GM13976 (cell line): ENCODE measurements at places on chromosomes 12 and 14.
A peak's percentile ranks its signal among the peaks of the same experiment; 100 is the strongest.

GRCh38 chr12:14284184-14284722 is 81.2 kb upstream of the ATF7IP start:
- peak; percentile 61 for DNase-seq

DNA sequence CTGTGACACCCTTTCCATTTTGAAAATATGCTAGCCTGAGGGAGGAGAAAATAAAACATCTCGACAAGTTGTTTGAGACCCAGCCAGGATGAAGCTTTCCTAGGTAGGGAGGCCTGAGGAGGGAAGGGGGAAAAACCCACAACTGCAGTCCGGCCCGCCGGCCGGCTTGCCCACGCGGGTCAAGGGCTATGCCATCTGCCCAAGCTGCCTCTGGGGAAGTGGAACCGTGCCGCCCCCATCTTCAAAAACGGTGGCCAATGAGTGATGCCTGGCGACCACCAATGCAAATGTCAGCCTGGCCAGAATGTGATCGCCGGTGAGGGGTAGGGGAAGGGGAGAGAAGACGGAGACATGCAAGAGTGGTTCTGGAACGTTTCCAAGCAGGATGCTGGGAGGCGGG is 263.5 kb upstream of the ALG10B start:
- no peak for DNase-seq

DNA sequence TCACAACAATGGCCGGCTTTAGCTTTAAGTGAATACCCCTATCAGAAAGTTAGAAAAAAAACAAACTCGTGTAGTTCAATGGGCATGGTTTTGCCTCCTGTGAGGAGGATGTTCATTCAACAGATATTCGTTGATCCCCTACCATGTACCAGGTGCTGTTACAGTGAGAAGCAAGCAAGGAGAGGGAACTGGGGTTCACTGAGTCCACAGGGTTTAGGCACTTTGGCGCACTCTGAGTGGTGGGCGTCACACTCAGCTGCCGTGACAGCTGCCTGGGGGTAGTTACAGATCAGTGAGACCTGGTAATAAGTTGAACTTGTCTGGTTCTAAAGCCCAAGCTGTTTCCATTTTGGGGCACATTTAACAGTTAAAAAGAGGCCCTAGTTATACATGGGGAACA is 74.2 kb downstream of the PAPOLA start:
- no peak for DNase-seq

GRCh38 chr12:102916252-102917025 is 605 bp downstream of the PAH start:
- DNase-seq: no peak

DNA sequence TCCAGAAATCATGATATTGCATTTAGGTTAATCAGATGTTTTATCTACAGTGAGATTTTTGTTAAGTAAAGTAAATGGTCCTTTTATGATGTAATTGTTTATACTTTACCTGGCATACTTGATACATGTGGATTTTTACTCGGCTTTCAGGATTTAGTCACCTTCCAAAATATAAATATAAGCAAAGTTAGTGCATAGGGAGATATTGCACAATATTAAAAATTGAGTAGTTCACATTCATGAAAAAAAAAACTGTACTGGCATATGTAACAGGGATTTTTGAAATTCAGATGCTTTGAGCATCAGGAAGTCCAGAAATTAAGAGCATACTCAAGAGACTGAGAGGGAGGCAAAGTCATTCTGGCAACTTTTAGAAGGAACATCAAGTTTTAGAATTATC is 173.5 kb downstream of the PLCZ1 start:
- no peak for DNase-seq

DNA sequence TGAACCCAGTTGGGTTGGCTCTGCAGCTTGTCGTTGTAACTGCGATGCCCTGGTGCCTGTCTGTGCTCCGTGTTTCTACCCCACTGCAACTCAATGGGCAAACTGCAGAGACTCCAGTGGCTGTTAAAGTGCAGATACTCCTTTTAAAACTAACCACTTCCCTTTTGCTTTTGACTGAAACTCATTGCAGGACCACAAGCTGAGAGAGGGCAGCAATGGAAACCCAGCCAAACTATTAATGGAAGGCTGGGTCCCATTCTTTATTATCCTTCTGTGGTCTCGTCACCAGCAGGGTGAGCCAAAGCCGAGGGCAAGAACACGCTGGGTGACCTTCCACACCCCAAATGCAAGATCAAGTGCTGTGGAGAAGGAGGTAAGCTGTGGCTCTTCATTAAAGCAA is 910.4 kb downstream of the VRK1 start:
- DNase-seq: no peak

DNA sequence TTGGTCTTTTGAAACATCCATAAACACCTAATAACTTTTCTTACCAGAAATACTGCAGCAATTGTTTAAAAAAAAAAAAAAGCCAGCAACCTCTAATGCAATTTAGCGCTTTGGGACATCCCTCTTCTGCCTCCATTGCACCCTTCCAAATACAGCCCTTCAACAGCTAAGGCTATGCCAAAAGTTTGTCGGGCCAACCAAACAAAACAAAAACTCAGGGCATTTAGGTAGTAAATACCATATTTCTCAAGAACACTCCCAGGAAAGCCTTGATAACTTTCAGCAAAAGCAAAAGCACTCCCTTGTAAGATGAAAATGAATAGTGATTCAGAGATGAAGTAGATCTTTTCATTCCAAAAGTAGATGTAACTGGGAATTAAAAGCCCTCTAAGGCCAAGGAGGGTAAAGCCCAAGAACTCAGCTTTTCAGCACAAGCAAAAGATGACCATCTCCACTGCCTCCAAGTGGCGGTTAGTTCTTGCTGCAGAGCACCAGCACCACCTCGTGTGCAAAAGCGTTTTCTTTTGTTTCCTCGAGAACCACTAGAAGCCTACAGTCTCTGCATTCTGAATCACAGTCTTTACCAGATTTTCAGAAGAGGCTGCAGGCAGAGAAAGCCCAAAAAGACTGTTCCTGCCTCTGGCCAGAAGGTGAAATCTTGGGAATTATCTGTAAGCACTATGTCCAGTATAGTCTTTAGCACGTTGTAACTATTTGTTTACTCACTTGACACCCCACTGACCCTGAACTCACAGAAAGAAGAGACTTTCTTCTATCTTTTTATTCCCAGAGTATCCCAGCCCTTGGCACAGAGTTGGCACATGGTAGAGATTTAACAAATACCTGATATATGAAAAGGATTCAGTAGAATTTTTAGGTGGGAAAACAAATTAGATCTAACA is 53.1 kb downstream of the SIX6 start:
- peak; percentile 42 for DNase-seq

DNA sequence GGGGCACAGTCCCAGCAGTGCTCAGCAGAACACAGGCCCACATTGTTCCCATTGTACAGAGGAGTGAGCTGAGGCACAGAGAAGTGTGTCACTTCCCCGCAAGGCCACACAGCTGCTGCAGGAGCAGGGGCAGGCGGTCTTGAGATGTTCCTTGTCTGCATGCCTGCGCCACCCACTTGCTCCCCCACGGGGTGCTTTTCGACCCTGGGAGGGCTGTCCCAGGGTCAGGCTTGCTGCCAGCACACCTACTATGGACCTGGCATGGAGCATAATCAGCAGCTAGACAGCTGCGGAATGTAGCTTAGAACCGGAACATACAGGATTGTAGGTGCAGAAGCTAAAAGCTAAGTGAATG is 7.8 kb upstream of the EP400 start:
- no peak for DNase-seq

DNA sequence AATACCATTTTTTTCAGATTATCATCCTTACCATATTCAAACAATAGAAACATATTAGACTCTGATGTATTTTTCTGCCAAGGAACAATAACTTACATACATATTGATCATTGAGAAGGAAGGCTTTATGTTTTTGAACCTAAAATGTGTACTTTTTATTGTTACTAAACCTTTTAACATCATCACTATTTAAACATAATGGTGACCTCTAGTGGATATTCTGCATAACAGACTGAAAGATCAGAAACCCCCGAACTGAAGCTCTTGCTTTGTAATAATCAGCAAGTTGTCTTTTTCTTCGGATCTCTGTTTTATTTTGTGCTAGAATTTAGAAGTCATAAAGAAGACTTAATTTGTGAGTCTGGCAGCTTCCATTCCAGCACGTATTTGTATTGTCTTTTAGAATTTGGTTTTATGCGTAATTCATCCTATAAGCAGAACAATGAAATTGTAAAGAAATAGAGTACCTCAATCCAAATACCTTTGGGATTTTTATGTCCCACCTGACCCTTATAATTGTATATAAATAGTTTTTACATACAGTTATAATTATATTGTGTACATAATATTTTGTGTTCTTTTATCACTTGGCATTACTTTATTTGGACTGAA is 125.9 kb upstream of the ATF1 start:
- peak; percentile 49 for DNase-seq

DNA sequence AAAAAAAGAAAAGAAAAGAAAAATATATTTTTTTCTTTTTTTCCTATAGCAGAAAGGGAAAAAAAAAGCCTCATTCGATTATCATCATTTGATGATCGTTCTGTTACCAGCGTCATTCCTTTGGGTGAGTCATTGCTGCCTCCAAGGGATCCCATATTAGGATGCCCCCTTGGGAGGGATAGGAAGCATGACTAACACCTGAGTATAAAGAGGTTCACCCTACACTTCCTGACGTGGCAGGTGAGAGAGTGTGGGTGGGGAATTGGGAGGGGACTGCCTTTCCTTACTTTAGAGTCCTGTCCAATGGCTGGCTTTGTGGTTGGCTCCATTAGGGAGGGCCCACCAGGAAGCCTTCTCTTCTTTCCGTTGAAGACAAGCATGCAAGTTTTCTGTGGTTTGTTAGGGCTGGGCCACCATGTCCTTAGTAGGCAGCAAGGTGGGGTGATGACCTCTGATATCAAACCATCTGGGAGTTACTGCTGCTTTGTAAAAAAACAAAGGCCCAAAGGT is 56.1 kb upstream of the FUT8 start:
- no peak for DNase-seq

GRCh38 chr14:63273717-63274655 is 44.7 kb downstream of the GPHB5 start:
- DNase-seq: no peak

- DNase-seq: no peak
Observed at GRCh38 chr12:6863033-6863432, 4.3 kb upstream of the TPI1 start.

DNA sequence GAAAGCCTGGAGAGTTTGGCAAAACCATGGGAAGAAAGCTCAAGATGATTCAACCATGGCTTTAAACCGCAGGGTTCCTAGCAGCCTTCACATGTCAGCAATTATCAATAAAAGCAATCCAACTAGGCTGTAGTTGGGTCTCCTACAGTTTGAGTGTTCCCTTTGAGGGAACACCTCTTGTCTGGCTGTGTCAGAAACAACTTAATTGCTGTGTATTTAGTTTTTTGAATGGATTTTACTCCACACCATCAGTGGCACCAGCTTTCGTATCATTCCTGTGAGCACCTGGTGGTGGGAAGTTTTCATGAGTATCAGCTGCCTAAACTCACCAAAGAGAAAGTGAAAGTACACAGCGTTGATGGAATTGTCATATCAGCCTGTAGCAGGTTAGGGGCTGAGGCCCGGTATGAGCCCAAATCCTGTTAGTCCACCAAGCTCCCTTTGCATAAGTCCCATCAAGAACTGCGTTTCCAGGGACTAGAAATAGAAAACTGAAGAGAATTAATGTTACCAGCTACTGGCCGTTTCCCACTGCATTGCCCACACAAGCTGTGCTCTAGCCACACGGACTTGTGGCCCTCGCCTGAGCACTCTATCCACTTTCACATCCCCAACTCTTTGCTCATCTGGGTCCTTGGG is 10.9 kb upstream of the IL26 start:
- DNase-seq: peak; percentile 27

DNA sequence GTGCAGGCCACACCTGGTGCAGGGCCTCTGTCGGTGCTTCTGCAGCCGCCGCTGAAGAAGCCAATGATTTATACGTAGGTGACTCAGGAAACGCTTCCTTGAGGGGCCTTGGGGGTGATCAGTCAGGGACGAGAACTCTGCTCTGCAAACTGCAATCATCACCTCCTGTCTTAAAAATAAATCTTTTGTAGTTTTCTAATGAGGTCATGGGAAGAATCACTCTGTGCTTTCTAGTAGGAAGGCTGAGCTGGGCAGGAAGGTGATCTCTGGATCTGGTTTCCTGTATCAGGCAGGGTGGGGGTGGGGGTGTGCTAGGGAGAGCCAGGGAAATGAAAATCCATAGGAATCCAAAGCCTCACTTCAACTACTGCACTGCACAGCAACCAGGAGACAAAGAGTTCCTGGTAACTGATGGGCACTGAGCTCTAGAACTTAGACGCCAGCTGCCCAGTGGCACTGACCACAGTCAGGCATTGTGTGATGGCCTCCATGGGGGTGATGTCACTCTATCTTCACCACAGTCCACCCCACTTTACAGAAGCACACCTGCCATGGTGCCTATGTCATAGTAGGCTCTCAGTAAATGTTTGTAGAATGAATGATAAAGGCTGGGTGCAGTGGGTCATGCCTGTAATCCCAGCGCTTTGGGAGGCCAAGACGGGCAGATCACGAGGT is 292.4 kb upstream of the PWP1 start:
- no peak for DNase-seq

DNA sequence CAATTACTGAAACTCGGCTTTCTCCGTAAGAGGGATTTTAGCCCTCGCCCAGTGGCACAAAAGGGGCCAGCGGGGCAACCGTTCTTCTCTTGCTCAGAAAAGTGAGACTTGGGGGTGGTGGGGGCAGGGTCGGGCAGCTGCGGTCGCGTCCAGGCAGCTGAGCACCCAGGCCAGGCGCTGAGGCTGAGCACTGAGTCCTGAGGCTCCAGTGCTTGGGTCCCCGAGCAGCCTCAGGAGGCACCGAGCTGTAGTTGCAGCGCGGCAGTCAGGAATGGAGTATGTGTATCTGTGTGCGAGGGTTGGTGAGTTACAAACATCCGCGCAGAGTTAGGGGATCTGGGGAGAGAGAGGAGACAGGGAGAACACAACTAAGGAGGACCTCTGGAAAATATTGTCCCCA is 4.1 kb upstream of the HOXC6 start:
- DNase-seq: no peak

GRCh38 chr14:100397005-100397404 is 73.9 kb downstream of the SLC25A47 start:
- DNase-seq: no peak

DNA sequence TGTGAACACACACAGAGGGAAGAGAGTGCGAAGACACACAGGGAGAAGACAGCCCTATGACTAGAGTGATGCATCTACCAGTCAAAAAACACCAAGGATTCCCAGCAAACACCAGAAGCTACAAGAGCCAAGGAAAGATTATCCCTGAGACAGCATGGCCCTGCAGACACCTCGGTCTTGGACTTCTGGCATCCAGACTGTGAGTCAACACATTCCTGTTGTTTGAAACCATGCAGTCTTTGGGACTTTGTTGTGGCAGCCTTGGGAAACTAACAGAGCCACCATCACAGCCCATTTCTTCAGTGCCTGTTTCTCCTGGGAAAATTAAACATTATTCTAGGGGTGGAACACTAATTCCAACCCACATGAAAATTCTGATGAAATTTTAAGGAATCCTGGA is 220.6 kb downstream of the GXYLT1 start:
- no peak for DNase-seq

DNA sequence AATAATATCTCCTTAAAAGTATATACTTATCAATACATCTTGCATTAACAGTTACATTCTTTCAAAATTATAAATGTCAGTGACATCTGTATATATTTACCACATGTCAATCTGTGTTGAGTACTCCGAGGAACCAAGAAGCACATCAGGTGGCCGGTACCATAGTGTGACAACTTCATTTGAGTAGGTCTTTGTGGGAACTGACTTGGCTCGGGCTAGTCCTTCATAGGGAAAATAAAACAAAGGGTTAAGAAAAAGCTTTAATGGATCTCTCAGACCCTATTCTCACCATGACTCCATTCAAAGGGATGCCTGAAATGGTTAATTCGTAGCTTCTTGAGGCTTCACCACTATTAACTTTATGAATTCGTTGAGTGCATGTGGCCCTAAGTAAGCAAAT is 94.9 kb downstream of the ELK3 start:
- DNase-seq: no peak
